ENCODE measurements at places on chromosomes 6 and 20. TPM values are rescaled to one million over a fixed set of nuclear protein-coding genes. Genes with fewer than 3 reads are reported as not detected.

DNA sequence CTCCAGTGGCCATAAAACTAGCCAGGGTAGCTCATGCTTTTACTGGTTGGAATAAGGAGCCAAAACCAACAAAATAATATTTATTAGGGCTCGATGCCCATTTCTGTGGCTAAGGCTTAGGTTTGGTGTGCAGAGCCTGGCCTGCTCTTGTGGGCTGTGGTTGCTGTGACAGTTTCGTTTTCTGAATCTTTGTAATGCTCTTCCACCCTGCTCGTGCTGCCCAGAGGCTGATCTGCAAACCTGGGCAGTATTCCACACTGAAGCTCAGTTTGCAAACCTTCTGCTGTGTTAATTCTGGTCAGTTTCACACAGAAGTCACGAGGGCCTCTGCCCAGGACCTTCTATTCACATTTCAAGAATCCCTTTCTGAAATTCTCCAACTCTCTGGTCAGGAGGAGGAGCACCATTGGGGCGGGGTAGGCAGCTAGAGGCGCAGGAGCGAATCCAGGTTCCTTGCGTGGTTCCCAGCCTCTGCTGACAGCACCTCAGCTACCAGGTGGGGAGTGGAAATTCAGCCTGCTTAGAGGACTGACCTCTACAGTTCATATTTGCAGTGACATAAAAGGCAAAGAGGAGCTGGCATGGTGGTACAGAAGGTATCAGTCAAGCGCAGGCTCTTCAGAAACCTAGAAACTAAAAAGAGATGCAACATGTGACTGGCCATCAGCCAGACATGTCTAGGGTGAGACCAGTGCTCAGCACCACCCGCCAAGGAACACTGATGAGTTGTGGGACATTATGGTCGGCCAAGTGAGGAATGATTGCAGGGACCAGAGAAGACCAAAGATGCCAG, 14.3 kb upstream of the C20orf144 start:
- DNase-seq: no peak
- no peak overlapping the region for H3K4me3 ChIP-seq
- H3K27me3 ChIP-seq: no peaks in the 10 kb centered on the region
- no peaks in the 10 kb centered on the region for H3K36me3 ChIP-seq

DNA sequence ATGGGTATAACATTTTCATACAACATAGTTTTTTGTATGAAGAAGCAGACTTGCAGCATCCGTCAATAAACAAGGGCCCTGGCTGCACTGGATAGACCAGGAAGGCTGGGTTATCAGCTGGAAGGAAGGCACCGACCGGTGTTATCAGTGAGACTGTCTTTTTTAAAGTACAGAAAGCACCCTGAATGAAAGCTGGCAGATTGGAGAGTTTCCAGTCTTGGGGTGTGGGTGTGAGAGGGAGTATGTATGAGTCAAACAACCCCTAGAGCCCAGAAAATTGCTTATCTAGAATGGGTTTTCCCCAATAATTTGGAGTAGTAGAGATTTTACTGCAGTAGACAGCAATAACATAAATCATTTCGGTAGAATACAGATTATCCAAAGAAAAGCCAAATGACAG, 42.4 kb downstream of the TXLNB start:
- DNase-seq: peak; percentile 18
- peak overlapping the region; percentile 38 for H3K27ac ChIP-seq
- H3K4me3 ChIP-seq: no peak overlapping the region
- no peaks in the 10 kb centered on the region for H3K36me3 ChIP-seq
- H3K27me3 ChIP-seq: no peaks in the 10 kb centered on the region

GRCh38 chr6:487956-488355, 96.4 kb downstream of the IRF4 start:
- peaks cover 89% of the 10 kb centered on the region for H3K4me1 ChIP-seq
- no peak for DNase-seq
- H3K27ac ChIP-seq: peak overlapping the region; percentile 85

DNA sequence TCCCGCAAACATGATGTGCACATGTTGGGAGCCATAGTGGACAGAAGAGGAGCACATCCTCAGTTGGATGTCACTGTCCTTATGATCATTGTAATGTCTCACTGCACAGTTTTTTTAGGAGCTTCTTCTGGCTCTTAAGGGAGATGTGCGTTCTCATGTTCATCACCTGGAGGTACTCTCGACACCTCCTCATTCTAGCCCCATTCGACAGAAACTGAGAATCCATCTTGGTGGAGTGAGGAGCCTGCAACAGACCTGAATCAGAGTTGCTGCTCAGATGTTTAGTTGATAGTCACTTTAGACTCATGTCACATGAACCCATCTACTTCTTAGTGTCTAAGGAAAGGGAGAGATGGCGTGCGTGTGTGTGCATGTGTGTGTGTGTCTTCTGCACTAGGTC, 2.3 kb upstream of the BMP6 start:
- no peak overlapping the region for H3K27ac ChIP-seq
- no peaks in the 10 kb centered on the region for H3K36me3 ChIP-seq

GRCh38 chr6:34161857-34162515, 16.1 kb upstream of the GRM4 start:
- no peak overlapping the region for H3K27ac ChIP-seq
- no peaks in the 10 kb centered on the region for H3K27me3 ChIP-seq
- no peak for DNase-seq
- H3K4me1 ChIP-seq: no peaks in the 10 kb centered on the region
- no peaks in the 10 kb centered on the region for H3K36me3 ChIP-seq
- H3K4me3 ChIP-seq: no peak overlapping the region

- peaks cover 38% of the 10 kb centered on the region for H3K27me3 ChIP-seq
- DNase-seq: no peak
- no peak overlapping the region for H3K4me3 ChIP-seq
- H3K4me1 ChIP-seq: no peaks in the 10 kb centered on the region
These were observed 25.6 kb upstream of the ADGRF4 start for GRCh38 chr6:47672816-47673215.

Gene C20orf202
- total RNA-seq: not detected

Gene TTK
- total RNA-seq: 34.6 TPM

Measured in activated naive CD8-positive, alpha-beta T cell treated with anti-CD3 and anti-CD28 coated beads for 36 hours (primary cell).